ENCODE measurements at places on chromosomes 4 and X.

DNA sequence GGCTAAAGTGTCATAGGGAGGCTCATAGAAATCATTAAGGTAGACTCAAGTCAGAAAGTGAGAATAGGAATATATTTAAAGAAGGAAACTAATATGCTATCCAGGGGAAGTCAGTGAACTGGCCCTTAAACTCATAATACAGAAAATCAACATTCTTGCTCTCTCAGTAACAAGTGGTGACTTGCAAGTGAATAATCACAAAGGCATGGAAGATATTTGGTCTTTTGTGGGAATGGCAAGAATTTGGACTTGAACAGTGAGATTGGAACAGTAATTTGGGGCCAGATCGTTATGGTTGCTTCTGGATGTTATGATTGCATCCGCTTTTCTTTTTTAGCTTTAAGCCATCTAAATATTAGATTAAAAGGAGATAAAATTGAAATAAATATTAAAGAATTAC is 103.8 kb downstream of the TBC1D19 start:
- DNase-seq, result peak; percentile 91

DNA sequence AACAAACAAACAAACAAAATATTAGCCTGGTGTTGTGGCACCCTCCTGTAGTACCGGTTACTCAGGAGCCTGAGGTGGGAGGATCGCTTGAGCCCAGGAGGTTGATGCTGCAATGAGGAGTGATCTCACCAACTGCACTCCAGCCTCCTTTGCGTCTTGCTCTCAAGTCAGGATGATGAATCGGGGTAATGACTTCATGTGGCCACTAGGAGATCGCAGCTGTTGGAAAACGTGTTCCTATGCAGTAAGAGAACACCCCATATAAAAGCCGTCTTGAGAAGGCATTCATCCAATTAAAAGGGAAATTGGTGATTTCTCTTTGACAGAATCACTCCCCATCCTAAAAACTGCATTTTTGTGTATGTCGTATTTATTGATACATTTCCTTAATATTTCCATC is 6.9 kb downstream of the CCNB3 start:
- DNase-seq, result peak; percentile 4

- peak; percentile 66 for DNase-seq
Observed at GRCh38 chr4:152943672-152944071, 7.5 kb downstream of the FHDC1 start.

DNA sequence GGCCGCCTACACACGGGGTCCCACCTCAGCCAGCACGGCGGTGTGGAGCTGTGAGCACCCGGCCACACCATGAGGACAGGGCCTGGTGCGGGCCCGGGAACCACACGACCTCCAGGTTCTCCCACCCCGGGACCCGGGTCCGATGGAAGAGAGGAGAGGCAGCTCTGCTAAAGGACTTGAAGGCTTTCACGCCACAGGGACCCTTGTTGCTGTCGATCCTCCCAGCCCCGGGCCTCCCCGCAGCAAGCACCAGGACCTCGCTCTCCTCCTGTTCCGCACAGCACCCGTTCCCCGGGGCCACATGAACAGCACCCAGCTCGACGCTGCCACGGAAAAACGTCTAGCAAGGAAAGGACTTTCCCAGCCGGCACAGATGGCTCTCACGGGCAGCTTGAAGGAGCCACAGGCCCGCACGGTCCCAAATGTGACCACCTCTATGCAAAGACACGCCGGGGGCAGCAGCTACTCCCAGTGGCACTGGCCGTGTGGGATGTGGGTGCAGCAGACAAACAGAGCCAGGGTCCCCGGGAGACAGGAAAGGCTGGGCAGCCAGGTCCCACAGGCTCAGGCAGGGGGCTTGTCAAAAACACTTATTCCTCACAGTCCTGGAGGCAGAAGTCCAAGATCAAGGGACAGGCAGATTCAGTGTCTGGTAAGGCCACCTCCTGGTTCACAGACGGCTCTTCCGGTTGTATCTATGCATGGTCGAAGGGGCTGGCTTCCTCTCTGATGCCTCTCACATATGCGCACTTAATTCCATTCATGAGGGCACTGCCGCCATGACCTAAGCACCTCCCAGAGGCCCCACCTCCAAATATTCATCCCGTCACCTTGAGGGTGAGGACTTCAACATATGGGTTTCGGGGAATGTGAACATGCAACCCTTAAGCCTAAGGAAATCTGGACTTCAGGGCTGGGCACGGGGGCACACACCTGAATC is 24.7 kb downstream of the FAM53A start:
- DNase-seq, result no peak

DNA sequence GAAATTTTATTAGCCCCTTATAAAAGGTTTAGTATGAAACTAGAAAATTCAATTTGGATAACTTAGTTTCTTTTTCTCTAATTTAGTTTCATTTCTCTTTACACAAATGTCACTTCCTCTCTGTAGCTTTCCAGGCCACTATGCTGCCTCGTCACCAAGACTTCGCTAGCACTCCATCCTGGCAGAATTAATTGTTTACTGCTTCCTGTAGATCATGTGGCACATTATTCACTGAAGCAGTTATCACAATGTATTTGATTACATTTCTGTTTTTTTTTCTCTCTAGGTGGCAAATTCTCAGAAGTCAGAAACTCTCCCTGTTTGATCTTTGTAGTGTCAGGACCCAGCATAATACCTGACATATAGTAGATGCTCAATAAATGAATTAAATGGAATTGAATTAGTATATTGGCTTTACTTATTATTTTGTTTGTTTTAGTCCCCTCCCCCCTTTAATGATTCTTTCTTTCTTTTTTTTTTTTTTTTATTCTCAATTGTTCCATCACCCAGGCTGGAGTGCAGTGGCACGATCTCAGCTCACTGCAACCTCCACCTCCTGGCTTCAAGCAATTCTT is 9.3 kb upstream of the SAT1 start:
- DNase-seq, result no peak

DNA sequence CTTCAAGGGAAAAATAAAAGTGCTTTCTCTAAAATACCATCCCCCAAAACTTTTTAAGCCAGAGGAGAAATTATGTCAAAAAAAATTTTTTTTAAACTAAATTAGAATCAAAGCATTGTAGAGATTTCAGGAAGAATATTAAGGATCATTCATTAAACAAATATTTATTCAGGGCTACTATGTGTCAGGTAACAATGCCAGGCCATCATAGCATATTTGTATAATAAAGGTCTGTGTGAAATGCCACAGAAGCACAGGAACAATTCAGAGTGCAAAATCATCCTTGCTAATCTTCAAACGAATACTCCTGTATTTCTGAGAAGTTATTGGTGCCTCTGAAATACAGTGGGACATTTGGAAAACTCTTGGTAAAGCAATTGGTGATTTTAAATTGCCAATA is 2.0 kb downstream of the CCDC160 start:
- DNase-seq, result no peak

DNA sequence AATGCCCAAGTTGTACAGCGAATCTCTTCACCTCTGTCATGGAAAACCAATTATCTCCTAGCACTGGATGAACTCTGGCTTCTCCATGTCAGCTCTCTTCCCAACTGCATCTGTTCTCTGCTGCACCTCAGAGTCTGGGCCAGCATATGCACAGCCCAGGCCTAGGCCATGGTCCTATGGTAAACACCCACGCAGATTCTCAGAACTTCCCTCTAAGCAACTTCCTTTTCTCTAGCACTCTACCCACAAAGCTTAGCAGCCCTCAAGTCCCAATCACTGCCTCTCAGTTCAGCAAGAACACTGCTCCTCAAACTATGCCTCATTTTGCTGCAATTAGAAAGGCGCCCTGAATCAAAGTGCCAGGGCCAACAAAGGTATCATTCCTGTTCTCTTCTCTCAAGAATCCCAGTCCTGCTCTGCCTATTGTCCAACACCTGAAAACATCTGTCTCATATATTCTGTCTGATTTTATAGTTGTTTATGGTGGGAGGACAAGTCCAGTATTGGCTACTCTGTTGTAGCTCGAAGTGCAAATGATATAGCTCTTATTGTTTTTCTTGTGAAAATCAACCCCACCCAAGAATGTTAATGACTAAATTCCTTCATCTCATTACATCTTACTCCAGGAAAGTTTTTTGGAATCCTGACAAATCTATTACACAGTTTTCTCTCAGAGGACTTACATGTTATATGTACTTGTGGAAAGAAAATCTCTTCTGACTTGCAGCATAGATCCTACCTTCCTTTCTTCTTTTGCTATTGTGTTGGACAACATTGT is 85.4 kb downstream of the DCHS2 start:
- no peak for DNase-seq

DNA sequence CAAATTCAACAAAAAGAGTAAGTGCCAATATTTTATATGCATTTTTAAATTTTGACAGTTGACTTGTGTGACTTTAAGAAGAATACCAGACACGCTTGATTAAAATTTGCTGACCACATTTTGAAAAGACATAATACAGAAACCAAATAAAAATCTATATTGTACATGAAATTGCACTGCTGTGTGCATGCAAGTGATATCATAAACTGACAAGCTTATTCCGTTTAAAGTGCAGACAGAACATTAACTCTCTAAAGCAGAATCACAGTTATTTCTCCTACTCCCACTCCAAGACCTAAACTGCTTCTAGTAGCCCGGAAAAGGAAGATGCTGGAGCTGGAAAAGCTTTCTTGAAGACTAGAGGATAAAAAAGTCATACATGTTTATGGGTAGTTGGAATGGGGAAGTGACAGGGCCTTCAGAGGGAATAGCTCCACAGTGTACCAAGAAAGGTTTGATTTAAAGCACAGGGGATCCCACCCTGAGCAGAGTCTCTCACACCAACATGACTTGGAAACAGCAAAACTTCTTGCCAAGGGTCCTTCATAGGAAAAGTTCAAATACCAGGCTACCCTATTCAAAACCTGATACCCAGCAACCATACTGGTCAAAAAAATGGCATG is 34.1 kb upstream of the NAF1 start:
- DNase-seq, result no peak

- peak; percentile 35 for DNase-seq
Observed at GRCh38 chrX:10930151-10930550, 181.0 kb upstream of the HCCS start.

- DNase-seq, result peak; percentile 71
Observed at GRCh38 chr4:80266902-80267380, 477 bp downstream of the FGF5 start.

GRCh38 chr4:2290488-2290887 is 28.6 kb upstream of the MXD4 start:
- no peak for DNase-seq

GRCh38 chrX:55624403-55624802 is 1.2 kb downstream of the FOXR2 start:
- no peak for DNase-seq

DNA sequence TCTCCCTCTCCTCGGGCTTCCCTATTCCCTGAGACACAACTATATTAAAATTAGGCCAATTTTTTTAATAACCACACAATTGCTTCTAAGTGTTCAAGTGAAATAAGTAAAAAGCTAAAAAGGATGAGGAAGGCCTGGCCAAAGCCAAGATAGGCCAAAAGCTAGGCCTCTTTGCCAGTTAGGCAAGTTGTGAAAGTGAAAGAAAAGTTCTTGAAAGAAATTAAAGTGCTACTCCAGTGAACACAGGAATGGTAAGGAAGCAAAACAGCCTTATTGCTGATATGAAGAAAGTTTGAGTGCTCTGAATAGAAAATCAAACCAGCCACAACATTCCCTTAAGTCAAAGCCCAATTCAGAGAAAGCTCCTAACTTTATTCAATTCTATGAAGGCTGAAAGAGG is 114.2 kb upstream of the FAT4 start:
- no peak for DNase-seq

DNA sequence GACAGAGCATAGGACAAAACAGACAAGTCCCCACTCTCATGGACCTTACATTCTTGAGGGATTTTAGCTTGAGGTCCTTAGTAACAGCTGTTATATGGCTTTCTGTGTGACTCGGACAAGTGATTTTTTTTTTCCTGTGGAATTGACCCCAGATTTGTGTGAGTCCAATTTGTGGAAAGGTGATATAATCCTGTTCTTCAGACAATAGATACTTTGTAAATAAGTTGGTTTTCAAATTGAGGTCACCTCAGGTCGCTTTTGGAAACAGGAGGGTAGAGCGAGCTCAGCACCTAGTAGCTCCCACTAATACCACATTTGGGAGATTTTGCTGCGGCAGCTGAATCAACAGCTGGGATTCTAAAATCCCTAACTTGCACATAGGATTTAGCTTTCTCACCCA is 1008.8 kb downstream of the ADGRL3 start:
- DNase-seq, result no peak

- DNase-seq, result no peak
Observed at GRCh38 chr4:39961311-39961877, 16.3 kb downstream of the PDS5A start.

- DNase-seq, result peak; percentile 71
Observed at GRCh38 chrX:154730253-154730891, 20.5 kb downstream of the GAB3 start.

All from fibroblast of skin of back (primary cell).